Fibroblast of lung (primary cell): ENCODE measurements at places on chromosomes 1 and 21. TPM values are rescaled to one million over a fixed set of nuclear protein-coding genes. Genes with fewer than 3 reads are reported as not detected.

ARID1A gene
- total RNA-seq, result 10.3 and 16.0 TPM in 2 replicates

KRTAP12-2 gene
- total RNA-seq, result not detected in 2 replicates

CGN gene
- total RNA-seq, result under 0.01 and 0.17 TPM in 2 replicates

DCLRE1B gene
- total RNA-seq, result 0.66 and 1.0 TPM in 2 replicates

OLIG2 gene
- total RNA-seq, result not detected in 2 replicates

DCDC2B gene
- not detected in 2 replicates for total RNA-seq

SPRR2B gene
- total RNA-seq, result not detected in 2 replicates

ACTL8 gene
- not detected in 2 replicates for total RNA-seq

KRTAP19-3 gene
- not detected in 2 replicates for total RNA-seq

HMGN2 gene
- total RNA-seq, result 123 and 170 TPM in 2 replicates

LY9 gene
- total RNA-seq, result not detected in 2 replicates

TMEM200B gene
- total RNA-seq, result 17.7 and 18.5 TPM in 2 replicates

RAB25 gene
- total RNA-seq, result not detected in 2 replicates

LRRC8C gene
- total RNA-seq, result 4.1 and 5.4 TPM in 2 replicates

LRRC47 gene
- 25.1 and 26.7 TPM in 2 replicates for total RNA-seq

HFM1 gene
- total RNA-seq, result 0.83 and 1.8 TPM in 2 replicates

OR2T33 gene
- total RNA-seq, result not detected in 2 replicates

OR2M3 gene
- total RNA-seq, result under 0.01 TPM in 1 of 2 replicates, not detected in the other

GRIK1 gene
- not detected in 2 replicates for total RNA-seq

RIIAD1 gene
- not detected in 2 replicates for total RNA-seq

OR6N1 gene
- not detected in 2 replicates for total RNA-seq

CSMD2 gene
- total RNA-seq, result 6.9 and 7.6 TPM in 2 replicates

HSD3B2 gene
- total RNA-seq, result not detected in 2 replicates

SPRR2E gene
- total RNA-seq, result not detected in 2 replicates

TMOD4 gene
- not detected in 2 replicates for total RNA-seq

GCSAML gene
- not detected in 2 replicates for total RNA-seq

PAQR7 gene
- 11.6 and 15.9 TPM in 2 replicates for total RNA-seq

SPAG17 gene
- under 0.01 and 0.33 TPM in 2 replicates for total RNA-seq

FCGR3A gene
- total RNA-seq, result not detected in 2 replicates

RIMKLA gene
- total RNA-seq, result under 0.01 TPM in 2 replicates

LCE2C gene
- not detected in 2 replicates for total RNA-seq

RXFP4 gene
- not detected in 2 replicates for total RNA-seq

LMX1A gene
- total RNA-seq, result not detected in 2 replicates

WNT3A gene
- not detected in 2 replicates for total RNA-seq

DISC1 gene
- 3.6 and 4.3 TPM in 2 replicates for total RNA-seq

ZNF697 gene
- total RNA-seq, result 22.3 and 23.0 TPM in 2 replicates

SOAT1 gene
- total RNA-seq, result 31.1 and 50.5 TPM in 2 replicates

GBP4 gene
- 0.50 and 0.77 TPM in 2 replicates for total RNA-seq

SLAMF8 gene
- under 0.01 TPM in 1 of 2 replicates, not detected in the other for total RNA-seq

NTNG1 gene
- total RNA-seq, result 4.4 and 8.6 TPM in 2 replicates

KCNJ9 gene
- total RNA-seq, result under 0.01 TPM in 2 replicates

RPTN gene
- total RNA-seq, result not detected in 2 replicates

SERTAD4 gene
- total RNA-seq, result under 0.01 and 0.17 TPM in 2 replicates
